ENCODE measurements at places on chromosomes 12 and 14.

DNA sequence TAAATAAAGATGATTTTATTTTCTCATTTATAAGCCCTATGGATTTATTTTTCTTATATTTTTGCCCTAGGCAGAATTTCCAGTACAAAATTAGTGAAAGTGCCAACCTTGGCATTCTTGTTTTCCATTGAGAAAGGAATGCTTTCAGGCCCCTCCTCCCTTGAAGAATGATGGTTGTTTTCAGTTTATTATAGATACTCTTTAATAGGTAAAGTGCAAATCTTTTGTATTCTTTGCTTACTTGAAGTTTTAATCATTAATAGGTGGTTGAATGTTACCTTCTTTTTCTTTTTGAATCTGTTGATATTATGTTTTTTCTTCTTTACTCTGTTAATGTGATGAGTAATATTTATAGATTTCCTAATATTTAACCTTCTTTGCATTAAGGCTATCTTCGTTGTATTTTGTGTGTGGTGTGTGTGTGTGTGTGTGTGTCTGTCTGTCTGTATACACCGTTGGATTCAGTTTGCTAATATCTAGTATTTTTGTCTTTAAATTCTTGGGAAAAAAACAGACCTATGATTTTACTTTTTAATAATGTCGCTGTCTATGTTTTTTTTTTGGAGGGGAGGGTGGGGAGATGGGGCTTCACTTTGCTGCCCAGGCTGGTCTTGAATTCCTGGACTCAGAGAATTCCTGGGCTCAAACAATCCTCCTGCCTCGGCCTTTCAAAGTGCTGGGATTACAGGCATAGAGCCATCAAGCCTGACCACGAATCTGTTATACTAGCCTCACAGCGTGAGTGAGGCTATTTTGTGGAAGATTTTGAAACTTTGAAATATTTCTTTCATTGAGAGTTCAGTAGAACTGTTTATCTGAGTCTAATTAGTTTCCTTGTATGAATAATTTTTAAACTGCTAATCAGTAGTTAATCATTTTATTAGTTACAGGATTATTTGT, 13.5 kb downstream of the SRGAP1 start:
- DNase-seq = no peak

- no peak for DNase-seq
Measured at GRCh38 chr12:66426696-66427095, 124.4 kb downstream of the HELB start.

GRCh38 chr14:50666772-50667683, 1.1 kb downstream of the SAV1 start:
- peak; percentile 40 for DNase-seq

- DNase-seq = no peak
Measured at GRCh38 chr12:68225576-68226476, at the start of gene IL26. Gene IL26, minus strand, starts transcription at chr12:68225810. Its CDS starts 54 bp downstream, at chr12:68225756.

DNA sequence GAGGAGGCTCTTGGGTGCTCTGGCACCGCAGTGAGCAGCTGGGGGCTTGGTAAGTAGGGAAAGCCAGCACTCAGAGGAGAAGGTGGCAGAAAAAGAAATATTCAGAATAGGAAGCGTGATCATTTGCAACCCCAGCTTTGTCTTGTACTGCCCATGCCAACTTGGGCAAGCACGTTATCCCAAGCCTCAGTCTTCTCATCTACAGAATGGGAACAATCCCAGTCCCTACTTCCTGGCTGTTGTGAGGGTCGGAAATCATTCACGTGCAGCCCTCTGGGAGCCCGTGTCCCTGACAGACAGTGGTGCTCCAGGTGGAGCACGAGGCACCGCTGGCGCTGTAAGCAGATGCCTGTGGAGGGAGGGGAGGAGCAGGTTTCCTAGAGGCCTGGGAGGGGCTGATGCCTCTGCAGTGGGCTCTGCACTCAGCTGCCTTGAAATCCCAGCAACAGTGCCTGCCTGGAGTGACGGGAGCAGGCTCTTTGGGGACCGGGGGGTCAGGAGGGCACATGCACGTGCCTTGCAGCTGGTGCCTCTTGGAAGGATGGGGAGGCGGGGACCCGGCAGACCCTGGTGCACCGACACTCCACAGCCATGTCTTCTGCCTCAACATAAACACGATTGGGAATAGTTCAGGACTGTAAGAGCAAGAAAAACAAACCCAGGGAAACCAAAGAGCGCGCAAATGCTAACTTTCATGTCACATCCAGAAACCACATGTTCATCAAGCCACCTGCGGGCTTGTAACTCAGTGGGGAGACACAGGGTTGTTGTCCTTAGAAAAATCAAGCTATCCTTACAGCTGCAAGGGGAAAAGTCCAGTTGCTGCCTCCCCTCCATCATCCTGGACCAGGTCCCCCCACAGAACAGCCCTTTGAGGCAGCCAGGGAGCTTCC, 86.5 kb upstream of the DIO3 start:
- DNase-seq = no peak

DNA sequence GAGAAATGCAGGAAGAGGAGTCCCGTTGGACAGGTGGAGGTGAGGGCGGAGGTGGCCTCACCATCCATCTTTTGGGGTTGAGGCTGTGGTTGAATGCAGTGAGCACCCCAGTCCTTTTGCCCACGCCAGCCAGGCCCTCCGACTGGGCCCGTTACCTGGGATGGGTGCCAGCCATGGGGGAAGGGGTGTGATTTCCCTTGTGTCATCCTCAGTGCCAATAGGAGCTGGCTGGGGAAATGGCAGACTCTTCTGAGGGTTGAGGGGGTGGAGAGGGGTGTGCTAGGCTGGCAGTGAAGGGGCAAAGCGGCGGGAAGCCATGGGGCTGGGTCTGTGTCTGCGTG, 9.6 kb downstream of the KCNH3 start:
- DNase-seq = no peak

GRCh38 chr12:27123642-27124041, 41.3 kb upstream of the C12orf71 start:
- DNase-seq = no peak

GRCh38 chr14:55884819-55885218, 233.4 kb upstream of the PELI2 start:
- DNase-seq = peak; percentile 98

- no peak for DNase-seq
Measured at GRCh38 chr12:131793243-131794022, 34.8 kb upstream of the MMP17 start.

GRCh38 chr12:122990561-122990960, 10.1 kb downstream of the ARL6IP4 start:
- no peak for DNase-seq

DNA sequence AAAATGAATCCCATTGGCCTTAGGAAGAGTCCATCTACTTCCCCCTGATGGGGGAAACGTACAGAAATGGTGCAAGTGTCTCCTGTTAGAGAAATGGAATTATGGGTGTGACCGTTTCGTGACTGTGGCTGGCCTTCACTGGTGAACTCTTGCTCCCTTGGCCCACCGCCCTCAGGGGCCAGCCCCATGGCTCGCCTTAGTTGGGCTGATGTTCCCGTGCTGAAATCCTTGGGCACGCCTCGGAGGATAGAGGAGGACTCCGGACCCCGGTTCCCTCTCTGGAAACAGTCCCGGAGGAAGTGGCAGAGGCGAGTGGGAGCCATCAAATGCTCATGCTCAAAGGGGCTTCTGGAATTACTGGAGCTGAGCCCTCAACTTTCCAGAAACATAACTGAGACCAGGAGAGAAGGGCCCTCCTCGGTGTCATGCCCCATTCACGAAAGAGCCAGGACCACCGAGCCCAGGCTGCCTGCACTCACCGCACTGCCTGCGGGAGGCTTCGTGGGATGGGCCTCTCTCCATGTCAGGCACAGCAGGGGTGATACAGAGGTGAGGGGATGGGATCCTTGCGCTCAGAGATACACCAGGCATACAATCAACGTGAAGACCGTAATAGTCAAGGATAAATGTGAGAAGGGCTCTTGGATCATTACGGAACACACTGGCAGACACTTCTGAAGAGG, 10.1 kb upstream of the CACNA2D4 start:
- no peak for DNase-seq

DNA sequence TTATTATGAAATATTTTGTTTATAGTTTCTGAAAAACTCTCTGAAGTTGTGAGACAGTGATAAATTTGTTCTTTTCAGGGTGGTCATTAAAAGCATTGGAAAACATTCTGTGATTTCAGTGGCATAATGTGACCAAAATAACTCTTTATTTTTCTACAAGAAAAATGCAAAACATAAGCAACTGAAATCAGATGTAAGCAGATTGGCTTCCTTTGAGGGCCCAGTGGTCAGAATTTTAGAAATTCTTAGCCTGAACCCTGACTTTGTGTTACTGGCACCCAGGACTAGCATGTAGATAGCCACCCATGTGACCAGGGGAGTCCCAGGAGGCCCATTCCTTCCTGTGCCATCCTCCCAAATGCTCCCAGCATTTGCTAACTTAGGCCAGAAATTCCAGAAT, 145.6 kb upstream of the SLC38A2 start:
- DNase-seq = no peak

DNA sequence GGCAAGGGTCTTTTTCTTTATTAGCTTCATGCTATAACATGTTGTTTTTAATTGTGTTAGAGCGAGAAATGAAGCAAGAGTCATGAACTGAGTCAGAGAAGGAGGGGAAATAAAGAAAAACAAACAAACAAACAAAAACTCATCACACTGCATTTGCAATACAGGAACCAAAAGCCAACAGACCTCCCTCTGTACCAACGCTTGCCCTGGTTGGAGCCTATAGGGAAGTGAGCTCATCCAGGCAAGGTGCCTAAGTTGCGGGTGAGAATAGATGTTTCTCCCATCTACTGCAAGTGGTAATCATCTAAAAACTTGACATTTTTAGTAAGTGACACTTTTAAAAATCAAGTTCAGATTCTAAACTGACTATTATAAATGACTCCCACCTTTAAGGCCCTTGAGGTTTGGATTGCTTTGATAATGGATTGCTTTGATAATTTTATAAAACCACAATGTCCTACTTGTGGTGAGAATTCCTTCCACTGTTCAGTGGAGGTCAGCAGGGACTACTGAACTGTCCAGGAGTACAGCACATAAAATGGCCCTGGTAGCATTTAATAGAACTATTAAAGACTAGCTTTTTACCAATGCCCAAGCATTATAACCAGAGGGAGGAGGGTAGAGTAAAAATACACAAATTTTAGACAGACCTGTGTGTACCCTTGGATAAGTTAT, 31.3 kb downstream of the SLC38A1 start:
- DNase-seq = no peak

DNA sequence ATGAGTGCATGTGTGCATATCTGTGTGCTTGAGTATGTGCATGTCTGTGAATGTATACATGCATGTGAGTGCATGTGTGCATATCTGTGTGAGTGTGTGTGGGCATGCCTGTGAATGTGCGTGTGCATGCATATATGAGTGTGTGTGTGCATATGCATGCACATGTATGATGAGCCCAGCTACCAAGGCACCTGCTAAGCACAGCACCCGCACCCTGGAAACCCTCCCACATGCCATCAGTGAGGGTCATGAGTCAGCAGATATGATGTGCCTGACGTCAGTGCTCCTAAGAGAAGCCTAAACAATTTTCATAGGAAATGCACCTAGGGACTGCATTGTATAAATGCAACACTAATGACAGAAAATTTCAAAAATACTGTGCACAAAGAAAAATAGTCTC, 151.1 kb downstream of the KIF26A start:
- no peak for DNase-seq

DNA sequence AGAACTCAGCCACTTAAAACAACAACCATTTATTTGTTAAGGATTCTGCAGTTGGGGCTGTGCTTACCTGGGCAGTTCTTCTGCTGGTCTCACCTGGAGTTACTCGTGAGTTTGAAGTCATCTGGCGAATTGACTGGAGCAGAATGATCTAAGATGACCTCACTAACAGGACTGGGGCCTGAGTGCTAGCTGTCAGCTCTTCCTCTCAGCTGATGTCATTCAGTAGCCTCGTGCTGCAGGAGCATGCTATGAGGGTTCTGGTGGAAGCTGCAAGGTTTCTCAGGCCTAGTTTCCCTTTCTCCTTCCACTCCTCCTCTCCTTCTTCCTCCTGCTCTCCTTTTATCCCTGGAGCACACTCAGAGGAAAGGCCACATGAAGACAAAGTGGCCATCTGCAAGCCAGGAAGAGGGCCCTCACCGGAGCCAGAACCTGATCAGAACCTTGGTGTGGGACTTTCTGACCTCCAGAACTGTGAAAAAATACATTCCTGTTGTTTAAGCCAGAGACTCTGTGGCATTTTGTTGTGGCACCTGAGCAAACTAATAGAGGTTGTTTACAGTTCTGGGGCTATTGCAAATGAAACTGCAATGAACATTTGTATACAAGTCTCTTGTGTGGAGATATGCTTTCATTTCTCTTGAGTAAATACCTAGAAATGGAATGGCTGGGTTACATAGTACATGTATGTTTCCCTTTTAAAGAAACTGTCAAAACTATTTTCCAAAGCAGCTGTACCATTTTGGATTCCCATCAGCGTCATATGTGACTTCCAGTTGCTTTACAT, 21.9 kb upstream of the MAP3K9 start:
- DNase-seq = no peak

- DNase-seq = no peak
Measured at GRCh38 chr14:23168246-23168645, 15.2 kb downstream of the SLC7A8 start.

- peak; percentile 37 for DNase-seq
Measured at GRCh38 chr14:101074196-101075024, 170.9 kb upstream of the RTL1 start.

DNA sequence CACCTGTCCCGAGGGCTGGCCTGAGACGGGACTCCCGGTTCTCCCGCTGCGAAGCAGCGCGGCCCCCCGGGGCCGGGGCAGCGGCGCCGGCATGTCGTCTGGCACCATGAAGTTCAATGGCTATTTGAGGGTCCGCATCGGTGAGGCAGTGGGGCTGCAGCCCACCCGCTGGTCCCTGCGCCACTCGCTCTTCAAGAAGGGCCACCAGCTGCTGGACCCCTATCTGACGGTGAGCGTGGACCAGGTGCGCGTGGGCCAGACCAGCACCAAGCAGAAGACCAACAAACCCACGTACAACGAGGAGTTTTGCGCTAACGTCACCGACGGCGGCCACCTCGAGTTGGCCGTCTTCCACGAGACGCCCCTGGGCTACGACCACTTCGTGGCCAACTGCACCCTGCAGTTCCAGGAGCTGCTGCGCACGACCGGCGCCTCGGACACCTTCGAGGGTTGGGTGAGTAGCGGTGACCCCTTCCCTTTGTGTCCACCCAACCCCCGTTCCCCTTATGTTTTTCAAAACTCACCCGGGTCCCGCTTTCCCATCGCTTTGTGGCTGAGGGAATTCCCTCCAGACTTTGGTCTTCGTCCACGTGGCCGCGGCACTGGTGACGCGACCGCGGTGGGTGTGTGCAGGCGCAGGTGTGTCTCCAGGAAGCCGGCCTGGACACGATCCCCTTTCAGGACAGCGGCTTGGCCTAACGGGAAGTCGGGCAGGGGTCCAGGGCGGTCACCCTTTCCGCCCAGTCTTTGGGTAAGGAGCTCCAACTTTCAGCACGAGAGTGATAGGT, 826 bp downstream of the PRKCH start:
- DNase-seq = peak; percentile 57

DNA sequence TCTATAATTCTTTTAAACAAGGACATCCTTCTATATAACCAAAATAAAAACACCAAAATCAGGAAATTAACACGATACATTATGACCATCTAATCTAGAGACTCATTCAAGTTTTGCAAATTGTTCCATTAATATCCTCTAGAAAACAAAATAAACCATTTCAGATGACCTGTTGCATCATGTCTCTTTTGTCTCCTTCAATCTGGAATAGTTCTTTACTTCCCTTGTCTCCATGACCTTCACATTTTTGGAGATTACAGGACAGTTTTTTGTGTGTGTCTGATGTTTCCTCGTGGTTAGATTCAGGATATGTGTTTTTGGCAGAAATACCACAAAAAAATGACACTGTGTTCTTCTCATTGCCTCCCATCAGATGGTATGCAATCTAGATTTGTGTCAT, 12.5 kb upstream of the DCAF4 start:
- DNase-seq = no peak
